ENCODE measurements at places on chromosomes 12 and 14. TPM values are rescaled to one million over a fixed set of nuclear protein-coding genes. Genes with fewer than 3 reads are reported as not detected.

ADAMTS20 gene
- not detected for polyA plus RNA-seq

ATF7 gene
- 22.0 TPM for polyA plus RNA-seq

TMED10 gene
- 51.1 TPM for polyA plus RNA-seq

GRCh38 chr12:88591343-88591742 is 11.1 kb upstream of the KITLG start:
- no peak for DNase-seq

SERPINA10 gene
- not detected for polyA plus RNA-seq

PLEKHD1 gene
- not detected for polyA plus RNA-seq

AQP6 gene
- not detected for polyA plus RNA-seq

SIVA1 gene
- 227 TPM for polyA plus RNA-seq

GRCh38 chr14:29220566-29220965 is 454.0 kb downstream of the FOXG1 start:
- DNase-seq = no peak

DNA sequence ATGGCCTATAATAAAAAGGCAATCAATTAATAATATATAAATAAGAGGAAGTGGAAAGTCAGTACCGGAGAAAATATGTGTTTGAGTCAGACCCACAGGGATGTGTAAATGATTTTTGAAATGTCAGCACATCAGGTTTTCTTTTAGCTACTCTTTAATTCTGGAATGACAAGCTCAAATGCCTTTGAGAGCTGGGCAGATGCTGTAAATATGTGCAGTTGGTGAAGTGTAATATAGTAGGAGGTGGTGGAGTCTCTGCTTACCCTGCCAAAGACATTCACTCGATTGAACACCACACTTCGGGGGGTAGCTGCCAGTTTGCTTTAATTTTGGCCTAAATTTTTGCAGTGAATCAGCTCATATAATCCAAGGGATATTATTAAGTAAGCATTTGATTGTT is 93.0 kb downstream of the PLEKHA5 start:
- no peak for DNase-seq

BCAT1 gene
- 12.0 TPM for polyA plus RNA-seq

- no peak for DNase-seq
Measured at GRCh38 chr12:91094032-91094662, 17.1 kb downstream of the LUM start.

- DNase-seq = no peak
Measured at GRCh38 chr14:90308561-90308960, 23.2 kb downstream of the NRDE2 start.

PTCSC3 gene
- not detected for polyA plus RNA-seq

DNA sequence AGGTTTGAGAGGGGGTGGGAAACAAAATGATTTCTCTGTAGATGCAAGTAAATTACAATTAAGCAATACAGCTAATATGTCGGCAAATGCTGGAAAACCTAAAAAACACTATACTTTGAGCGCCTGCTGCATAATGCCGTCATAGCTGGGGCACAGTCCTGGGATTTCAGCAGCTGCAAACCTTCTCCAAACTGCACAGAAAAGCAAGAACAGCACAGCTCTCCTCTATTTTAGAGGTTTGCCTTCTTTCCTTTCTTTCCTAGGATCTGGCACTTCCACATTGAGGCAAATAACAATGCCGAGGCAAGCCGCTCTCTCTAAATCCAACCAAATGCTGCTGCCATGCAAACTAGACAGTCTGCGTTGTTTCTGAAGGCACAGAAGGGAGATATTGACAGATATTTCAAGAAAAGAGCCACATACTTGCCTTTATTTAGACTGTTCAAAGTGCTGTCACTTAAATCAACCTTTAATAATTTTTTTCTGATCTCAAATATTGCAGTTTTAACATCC is 287.1 kb upstream of the G2E3 start:
- DNase-seq = no peak

DNA sequence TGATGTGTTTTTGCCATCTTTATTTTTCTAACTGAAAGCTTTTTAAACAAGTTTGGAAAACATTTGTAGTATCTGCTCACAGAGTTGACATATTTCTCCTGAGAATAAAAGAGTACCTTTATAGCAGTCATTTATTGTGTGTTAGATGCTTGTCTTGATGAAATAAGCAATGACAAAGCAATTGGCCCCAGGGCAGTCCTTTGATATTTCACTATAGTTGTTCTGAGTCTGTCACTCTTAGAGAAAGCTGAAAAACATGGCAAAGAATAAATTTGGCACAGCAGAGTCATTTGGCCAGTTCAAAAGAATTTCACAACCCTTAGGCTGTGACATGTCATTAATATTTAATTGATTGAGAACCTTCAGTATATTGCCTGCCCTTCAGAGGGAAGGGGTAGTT is 166.2 kb downstream of the PTPRO start:
- no peak for DNase-seq

DNA sequence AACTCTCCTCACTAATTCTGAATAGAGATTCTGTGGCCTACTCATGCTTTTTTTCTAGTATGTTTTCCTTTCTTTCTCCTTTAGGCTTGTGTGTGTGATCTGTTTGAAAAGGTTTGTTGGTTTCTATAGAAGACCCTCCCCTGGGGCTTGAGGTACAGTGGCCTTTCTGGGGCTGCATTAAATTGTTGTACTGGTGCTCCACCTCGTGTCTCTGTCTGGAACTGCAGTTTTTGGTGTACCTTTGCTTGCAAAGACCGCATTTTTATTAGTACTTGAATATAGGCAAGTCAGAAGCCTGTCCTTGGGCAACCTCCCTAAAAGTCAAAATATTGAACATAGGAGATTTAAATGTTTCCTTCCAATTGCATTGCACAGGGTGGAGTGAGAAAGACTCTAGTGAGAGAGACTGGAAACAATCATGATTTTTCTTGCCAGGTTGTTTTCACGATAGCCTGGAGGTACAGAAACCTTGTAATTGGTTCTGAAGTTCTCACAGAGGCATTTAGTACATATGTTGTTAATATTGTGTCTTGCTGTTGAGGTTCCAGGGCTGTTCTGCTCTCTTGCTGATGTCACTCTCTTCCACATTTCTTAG is 39.0 kb downstream of the SLCO1B1 start:
- no peak for DNase-seq

CMA1 gene
- polyA plus RNA-seq = 1.2 TPM

DNA sequence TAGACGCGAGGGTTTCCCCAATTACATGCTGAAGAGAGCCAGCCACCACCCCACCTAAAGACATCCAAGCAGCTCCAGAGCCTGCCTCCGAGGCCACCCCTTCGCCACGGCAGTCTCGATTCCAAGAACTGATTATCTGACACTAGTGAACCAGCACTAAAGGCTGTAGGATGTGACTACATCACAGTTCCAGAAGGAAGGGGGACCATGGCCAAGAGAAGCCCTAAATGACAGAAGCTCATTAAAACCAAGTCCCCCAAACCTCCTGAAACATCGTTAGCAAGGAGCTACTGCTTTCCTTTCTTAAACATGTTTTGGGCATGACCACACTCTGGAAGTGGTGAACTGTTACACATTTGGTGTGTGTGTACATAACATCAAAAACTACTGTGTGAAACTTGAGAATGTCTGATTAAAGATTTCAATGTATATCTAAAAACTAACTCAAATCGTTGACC is 88.2 kb downstream of the DUSP16 start:
- no peak for DNase-seq

DNA sequence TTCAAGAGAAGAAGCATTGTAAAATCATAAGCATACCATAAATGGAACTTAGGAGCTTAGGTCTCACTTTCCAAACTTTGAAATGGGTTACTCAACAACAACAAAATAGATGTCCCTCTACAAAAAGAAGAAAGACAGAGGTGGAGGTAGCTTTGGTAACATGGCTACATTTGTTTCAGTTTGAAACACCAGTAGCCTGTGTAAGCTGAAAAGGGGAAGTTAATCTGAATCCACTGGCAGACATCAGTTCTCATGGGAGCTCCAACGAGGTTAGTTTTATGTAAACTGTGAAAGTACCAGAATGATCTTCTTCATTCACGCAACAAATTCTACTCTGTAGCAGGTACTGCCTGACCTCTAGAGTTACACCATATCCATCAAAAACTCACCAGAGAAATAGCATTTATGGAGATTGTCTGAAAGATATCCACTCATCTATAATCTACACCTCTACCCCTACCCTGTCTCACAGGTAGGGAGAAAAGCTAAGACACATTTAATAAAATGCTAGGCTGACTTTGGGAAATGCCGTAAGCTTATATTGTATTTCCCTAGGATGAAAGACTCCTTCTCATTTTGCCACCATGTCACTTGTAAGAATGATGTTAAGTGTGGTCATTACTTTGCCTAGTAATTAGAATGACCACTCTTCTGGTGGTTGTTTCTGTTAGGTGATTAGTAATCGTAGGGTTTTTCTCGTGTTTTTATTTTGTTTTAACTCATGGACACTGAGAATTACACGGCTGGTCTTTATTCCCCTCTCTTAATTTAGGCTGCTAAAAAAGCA is 224.1 kb downstream of the ASCL1 start:
- no peak for DNase-seq

SYCP3 gene
- polyA plus RNA-seq = not detected

GRCh38 chr12:8687846-8688601 is 9.8 kb upstream of the RIMKLB start:
- peak; percentile 94 for DNase-seq

- no peak for DNase-seq
Measured at GRCh38 chr12:1993341-1993740, 10.9 kb downstream of the DCP1B start.

GRCh38 chr12:129049917-129050316 is 196.6 kb downstream of the GLT1D1 start:
- DNase-seq = no peak

PIWIL1 gene
- not detected for polyA plus RNA-seq

GRCh38 chr14:103546652-103547454 is 15.6 kb downstream of the BAG5 start:
- peak; percentile 88 for DNase-seq

KRT82 gene
- not detected for polyA plus RNA-seq

DNA sequence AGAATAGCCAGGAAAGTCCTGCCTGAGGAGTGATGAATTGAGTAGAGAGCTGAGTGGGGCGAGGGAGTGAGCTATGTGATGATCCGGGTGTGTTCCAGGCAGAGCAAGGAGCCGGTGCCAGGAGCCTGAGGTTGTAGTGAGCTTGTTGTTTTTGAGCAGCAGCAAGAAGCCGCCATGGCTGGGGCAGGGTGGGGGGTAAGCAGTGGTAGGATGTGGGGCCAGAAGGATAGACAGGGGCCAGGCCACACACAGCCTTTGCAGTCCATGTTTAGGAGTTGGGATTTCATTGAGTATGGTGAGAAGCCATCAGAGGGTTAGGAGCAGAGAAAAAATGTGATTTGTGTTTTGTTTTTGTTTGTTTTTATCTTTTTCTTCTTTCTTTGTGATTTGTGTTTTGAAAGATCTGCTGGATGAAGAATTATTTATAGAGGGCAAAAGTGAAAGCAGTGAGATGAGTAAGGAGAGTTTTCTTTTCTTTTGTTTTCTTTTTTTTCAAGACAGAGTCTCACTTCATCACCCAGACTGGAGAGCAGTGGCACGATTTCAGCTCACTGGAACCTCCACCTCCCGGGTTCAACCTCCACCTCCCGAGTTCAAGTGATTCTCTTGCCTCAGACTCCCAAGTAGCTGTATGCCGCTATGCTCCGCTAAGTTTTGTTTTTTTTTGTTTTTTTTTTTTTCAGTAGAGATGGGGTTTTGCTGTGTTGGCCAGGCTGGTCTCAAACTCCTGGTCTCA is 92.3 kb upstream of the BCAT1 start:
- no peak for DNase-seq

DNA sequence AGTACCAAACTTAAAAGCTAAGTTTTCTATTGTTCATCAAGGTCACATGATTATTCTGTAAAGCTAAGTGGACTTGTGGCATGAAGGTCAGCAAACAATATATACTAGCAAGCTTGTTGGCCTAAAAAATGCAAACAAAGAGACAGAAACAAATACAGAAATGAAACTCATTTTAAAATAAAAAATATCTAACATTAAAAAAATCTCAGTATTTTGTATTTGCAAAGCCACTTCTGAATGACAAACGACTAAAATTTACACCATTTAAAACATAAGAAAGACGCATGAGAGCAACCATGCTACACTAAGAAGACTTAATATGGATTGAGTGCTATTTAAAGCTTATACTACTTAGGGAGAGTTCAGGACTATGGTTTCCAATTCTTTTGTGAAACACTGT is 72.8 kb upstream of the BBS10 start:
- DNase-seq = no peak

- no peak for DNase-seq
Measured at GRCh38 chr12:85688837-85689236, 147.4 kb downstream of the RASSF9 start.

GRCh38 chr14:97707603-97708002 is 910.4 kb downstream of the VRK1 start:
- no peak for DNase-seq

TMEM119 gene
- 1.8 TPM for polyA plus RNA-seq

DNA sequence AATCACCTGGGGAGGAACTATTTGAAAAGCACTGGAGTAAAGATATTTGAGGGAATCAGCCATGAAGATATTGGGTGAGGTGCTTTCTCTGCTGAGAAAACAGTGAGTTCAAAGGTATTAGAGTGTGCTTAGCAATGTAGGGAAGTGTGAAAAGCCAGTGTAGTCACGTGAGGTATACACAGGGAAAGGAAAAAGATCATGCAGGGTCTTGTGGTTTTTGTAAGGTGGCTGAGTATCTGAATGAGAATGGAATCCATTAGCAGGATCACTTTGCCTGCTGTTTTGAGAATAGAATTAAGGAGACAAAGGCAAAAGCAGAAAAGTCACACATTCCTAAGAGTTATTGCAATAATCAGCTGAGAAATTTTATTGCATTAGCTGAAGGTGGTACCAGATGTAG is 193.0 kb downstream of the PIK3C2G start:
- DNase-seq = no peak

DNA sequence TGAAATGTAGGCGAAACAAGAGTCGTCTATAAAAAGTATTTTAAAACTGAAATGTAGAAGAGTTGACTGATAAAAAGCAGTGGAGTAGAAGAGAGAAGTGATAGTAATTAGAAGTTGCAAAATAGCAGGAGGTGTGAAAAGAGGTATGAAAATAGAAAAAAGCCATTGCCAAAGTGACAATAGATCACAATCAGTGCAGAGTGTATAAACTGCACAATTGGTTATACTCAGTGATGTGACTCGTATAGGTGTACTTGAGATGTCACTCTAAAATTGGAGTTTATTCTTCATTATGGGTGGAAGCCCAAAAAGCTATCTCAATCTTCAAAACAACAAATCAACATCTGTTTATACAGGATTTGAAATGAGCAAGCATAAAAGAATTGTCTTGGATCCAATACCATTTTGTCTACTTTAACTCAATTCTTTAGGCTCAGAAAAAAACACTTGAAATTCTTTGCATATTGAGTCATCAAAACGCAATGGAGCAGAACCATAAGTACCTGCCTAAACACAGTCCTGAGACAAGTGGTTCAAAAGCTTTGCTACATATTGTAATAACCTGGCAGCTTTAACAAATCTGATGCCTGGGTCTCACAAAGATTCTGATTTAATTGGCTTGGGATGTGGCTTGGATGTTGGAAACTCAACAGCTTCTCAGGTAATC is 8.8 kb downstream of the IKBIP start:
- no peak for DNase-seq

DNA sequence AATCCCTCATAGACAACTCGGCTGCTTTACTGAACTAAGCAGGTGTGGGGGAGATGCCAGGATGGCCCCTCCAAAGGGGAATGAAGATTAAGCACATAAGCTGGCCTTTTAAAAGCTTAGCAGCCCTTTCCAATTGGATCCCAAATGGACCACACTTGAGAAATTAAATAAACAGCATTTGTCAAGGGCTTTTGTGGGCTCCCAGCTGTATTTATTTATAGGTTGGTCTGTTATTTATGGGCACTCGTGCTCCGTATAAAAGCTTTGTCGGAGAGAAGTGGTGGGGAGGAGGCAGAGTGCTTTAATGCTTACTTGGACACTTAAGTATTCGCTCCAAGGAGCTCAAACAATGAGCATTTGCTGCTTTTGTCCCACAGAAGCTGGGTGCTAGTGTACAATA is 580.2 kb downstream of the MED13L start:
- DNase-seq = no peak

All from sigmoid colon (tissue), 7 donors.